AG04449 (cell line): ENCODE measurements at places on chromosomes 5 and 9.

GRCh38 chr9:91840469-91840868 is 109.6 kb downstream of the ROR2 start:
- no peak for DNase-seq

- no peak for DNase-seq
Measured at GRCh38 chr5:14895301-14895700, 23.7 kb upstream of the ANKH start.

- DNase-seq, result no peak
Measured at GRCh38 chr5:173733021-173733420, 116.6 kb upstream of the BOD1 start.

DNA sequence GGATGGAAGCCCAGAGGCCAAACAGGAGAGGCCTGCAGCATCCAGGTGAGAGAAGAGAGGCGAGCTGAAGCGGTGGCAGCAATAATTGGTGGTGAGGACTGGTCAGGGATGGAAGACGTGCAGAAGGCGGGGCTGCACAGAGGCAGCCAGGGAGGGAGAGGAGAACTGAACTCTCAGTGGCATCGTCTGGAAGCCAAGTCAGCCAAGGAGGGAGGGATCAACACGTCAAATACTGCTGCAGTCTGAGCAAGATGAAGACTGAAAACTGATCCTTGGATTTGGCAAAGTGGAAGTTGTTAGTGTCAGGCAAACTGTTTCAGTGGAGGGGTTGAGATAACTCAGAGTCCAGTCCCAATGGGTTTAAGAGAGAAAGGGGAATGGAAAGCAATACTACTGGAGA is 145.4 kb downstream of the CDK5RAP2 start:
- no peak for DNase-seq

DNA sequence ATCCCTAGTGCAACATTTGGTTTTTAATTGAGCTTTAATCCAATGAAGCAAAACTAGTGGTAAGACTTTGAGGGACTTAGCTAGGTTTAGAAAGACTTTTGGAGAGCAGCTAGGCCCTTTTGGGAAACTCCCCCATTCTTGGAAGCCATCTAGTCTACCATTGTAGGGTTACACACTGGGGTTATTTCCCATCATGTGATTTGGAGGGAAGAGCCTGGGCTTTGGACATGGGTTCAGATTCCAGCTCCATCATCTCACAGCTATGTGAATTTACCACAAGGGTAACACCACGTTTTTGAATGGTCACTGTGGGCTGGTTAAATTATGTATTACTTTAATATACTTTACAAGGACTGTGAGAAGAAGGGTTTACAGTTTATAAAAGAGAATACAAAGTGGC is 18.3 kb upstream of the TNFSF15 start:
- no peak for DNase-seq

DNA sequence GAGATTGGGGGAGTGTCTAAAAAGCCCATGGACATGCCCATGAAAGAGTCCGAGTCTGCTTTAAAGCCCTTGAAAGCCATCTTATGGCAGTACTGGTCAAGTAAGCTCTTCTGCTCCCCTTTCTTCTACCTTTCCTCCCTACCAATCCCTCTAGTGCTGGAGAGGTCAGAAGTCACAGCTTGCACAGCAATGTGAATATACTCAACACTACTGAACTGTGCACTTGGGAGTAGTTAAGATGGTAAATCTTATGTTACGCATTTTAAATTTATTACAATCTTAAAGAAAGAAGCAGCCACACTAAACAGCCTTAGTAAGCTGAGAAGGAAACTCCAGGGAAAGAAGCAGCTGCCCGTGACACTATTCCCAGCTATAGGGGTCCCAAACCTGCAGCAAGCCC is 12.3 kb upstream of the TRAF1 start:
- DNase-seq, result no peak

DNA sequence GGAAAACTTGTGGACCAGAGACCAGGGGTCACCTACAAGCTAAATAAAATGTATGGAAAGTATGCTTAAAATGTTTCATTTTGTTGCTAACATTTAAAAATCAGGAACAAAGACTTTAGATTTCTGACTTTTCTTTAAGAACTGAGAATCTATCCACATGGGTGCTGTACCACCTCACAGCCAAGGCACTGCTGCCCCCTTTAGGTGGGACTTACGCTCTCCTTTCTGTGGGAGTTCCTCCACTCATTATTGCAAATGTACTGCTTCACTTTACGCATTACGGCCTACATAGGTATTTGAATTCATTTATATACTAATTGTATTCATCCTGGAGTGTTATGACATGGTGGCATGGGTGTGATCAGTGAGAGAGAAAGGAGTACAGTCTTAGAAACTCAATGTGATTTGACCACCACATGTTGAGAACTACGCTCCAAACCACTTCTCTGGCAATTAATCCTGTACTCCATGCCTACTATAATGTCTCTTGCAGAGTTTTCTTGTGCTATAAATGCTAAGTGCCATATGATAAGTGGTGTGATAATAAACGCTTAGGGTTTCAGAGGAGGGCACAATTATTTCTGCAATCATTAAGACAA is 24.7 kb upstream of the CETN3 start:
- DNase-seq, result no peak

DNA sequence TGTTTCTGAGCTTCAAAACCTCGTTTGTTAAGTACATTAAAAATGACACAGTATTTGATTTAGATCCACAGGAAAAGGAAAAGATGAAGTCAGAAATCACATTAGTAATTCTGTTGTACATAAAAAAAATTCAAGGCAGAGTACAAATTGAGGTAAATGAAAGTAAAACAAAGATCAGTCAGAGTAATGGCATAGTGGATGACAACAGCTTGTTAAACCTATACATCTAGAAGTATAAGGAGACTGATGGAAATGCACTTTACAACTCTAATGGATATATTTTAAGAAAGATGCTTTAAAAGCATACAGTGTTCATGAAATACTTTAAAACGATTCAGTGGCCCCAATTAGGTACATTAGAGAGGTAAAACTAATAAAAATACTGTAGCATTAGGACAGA is 631.3 kb upstream of the SEMA6A start:
- DNase-seq, result no peak

GRCh38 chr5:53319315-53319714 is 161.1 kb upstream of the FST start:
- DNase-seq, result no peak

- DNase-seq, result no peak
Measured at GRCh38 chr9:117034866-117035265, 347.8 kb downstream of the TRIM32 start.

DNA sequence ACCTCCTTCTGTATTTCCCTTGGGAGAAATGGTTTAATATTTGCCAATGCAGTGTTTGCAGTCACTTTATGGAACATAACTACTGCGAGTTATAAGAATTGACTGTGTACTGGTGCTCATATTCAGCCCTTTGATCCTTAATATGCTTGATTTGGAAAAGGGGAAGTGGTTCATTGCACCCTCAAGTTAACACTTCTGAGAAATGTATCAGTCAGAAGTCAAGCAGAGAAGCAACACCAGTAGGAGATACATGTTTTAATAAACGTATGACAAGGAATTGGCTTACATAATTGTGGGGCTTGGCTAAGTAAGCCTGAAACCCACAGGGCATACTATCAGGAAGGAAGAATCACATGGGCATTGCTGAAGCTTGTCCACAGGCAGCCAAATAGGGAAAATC is 131.0 kb upstream of the SPRY4 start:
- DNase-seq, result no peak

- no peak for DNase-seq
Measured at GRCh38 chr5:81393783-81394718, at the start of gene ACOT12. Gene ACOT12, minus strand, starts transcription at chr5:81394134. Its CDS starts 20 bp downstream, at chr5:81394114.

GRCh38 chr5:30765227-30765626 is 428.3 kb upstream of the CDH6 start:
- no peak for DNase-seq

- DNase-seq, result no peak
Measured at GRCh38 chr5:89337-90286, 2.4 kb upstream of the PLEKHG4B start.

DNA sequence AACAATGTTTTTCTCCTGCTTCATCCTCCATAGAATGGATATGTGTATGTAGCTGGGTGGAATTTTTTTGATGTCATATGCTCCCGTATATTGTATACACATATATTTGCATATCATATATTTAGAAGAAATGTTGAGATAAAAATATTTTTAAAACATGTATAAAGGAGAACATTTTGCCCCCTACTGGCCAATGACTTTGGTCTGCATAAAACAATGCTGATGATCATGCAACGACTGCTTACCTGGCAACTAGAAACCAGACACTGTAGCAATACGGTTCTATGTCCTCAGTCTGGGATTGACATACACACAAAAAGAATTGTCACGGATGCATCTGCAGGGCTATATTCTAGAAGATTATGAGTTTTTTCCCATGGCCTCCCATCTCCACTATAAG is 503.6 kb downstream of the ELAVL2 start:
- no peak for DNase-seq

DNA sequence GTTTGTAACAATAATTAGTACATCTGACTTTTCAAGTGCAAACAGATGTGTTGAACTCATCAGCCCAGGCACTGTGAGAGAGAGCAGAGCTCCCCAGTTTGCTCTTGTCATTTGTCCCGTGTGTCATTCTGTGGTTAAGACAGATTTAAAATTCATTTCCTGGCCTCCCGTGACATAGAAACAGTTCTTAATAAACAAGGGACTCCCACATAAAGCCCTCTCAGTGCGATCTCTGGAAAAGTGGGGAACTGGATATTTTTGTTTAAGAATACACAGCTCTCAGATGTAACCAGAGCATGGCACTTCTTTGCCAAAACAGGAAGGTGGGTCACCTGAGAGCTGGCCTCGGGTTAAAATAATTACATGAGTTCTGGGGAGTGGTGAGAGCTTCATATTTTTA is 58.6 kb downstream of the PRKACG start:
- no peak for DNase-seq

GRCh38 chr9:109422641-109423040 is 75.5 kb downstream of the PTPN3 start:
- DNase-seq, result no peak

DNA sequence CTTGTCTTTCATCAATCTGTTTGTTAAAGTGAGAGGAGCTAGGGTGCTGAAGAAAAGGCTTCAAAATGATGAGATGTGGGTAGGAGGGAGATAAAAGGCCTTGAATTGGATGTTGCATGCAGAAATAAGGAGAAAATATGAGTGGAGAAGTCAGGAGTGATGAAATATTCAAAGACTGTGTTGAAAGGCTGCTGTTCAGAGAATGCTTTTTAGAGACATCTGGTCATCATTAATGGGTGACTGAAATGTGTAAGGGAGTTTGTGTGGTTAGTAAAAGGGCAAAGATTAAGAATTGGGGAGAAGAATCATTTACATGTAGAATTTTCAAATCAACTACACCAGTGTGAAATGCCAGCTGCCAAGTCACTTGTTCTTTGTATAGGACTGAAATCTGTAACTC is 383.9 kb downstream of the MAT2B start:
- DNase-seq, result peak; percentile 67

GRCh38 chr9:131668439-131669268 is 71.2 kb downstream of the RAPGEF1 start:
- no peak for DNase-seq

DNA sequence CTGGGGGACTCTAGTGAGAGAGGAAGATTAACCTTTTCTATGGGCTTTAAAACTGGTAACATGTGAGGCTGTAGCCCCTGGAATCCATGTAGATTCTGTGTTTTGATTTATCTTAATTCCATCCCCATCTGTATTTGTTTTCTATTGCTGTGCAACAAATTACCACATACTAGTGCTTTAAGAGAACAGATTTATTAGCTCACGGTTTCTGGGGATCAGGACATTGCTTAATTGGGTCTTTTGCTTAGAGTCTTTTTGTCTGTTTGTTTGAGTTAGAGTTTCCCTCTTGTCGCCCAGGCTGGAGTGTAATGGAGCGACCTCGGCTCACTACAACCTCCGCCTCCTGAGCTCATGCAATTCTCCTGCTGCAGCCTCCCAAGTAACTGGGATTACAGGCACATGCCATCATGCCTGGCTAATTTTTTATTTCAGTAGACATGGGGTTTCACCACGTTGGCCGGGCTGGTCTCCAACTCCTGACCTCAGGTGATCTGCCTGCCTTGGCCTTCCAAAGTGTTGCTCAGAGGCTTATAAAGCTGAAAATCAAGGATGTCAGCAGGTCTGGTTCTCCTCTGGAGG is 29.9 kb upstream of the GNA14 start:
- no peak for DNase-seq

DNA sequence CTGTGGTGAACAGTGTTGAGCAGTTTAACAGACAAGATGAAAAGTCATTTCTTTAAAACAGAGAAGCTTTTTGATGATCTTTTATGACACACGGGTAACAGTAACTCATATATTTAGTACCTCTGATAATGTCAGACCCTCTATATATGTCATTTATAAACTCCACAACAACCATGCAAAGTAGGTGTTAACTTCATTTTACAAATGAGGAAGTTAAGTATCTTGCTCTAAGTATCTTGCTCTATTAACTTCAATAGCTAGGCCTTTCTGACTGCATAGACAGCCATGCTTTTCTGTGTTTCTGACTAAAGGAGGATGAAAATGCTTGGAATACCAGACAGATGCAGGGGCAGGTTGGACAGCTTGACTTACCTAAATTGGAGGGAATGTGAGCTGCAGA is 1.8 kb downstream of the NUDT2 start:
- DNase-seq, result no peak

- no peak for DNase-seq
Measured at GRCh38 chr9:134637241-134637640, 4.4 kb upstream of the COL5A1 start.

- peak; percentile 59 for DNase-seq
Measured at GRCh38 chr5:169602535-169602934, 19.0 kb downstream of the SPDL1 start.

- DNase-seq, result no peak
Measured at GRCh38 chr5:2921651-2922050, 170.2 kb upstream of the IRX2 start.

DNA sequence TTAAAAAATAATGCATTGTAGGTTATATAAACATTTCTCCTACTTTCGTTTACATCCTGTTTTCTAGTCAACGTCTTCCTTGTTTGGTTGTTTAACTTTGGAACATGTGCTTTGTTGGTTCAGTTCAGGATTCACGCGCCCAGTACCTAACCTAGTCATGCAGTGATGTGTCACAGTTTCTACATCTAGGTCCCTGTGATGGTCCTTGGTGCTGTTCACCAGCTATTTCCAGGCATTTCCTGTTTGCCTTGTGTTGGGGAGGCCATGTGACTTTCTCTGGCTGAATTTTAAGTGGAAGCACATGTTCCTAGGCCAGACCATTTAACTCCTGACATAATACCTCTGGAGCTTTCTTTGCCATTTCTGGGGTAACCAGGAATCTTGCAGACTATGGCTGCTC is 292.3 kb downstream of the SMARCA2 start:
- DNase-seq, result peak; percentile 3

- no peak for DNase-seq
Measured at GRCh38 chr9:125284855-125285254, 23.2 kb downstream of the GAPVD1 start.

GRCh38 chr9:36039696-36040095 is 3.0 kb downstream of the RECK start:
- DNase-seq, result no peak

GRCh38 chr9:105244734-105245028 is 230 bp downstream of the SLC44A1 start:
- DNase-seq, result no peak

GRCh38 chr5:122940890-122941289 is 95.5 kb downstream of the SNX24 start:
- no peak for DNase-seq
